ENCODE measurements at places on chromosomes 5 and 9.

DNA sequence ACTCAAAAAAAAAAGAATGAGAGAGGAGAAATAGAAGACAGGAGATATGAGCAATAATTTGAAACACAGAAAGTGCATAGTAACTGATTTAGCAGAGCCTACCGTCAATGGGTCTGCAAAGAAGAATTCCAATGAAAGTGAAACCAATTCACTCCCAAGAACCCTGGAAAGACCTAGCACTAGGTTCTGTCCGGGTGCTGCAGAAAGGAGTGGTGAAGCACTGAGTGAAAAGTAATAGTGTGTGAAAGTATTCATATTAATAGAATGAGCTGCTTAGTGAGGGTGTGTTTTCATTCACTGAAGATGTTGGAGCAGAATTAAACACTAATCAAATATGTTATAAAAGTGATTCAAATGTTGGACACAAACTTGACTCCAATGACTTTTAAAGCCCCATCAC, 51.3 kb upstream of the SLC30A5 start:
- DNase-seq, result no peak

DNA sequence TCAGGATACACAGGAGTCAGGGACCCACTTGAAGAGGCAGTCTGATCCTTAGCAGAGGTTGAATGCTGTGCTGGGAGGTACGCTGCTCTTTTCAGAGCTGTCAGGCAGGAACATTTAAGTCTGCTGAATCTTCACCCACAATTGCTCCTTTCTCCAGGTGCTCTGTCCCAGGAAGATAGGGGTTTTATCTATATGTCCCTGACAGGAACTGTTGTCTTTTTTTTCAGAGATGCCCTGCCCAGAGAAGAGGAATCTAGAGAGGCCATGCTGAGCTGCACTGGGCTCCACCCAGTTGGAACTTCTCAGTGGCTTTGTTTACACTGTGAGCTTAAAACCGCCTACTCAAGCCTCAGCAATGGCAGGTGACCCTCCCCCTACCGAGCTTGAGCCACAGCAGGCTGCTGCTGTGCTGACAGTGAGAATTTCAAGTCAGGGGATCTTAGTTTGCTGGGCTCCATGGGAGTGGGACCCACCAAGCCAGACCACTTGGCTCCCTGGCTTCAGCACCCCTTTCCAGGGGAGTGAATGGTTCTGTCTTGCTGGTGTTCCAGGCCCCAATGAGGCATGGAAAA, 169.0 kb downstream of the FBXL17 start:
- no peak for DNase-seq

DNA sequence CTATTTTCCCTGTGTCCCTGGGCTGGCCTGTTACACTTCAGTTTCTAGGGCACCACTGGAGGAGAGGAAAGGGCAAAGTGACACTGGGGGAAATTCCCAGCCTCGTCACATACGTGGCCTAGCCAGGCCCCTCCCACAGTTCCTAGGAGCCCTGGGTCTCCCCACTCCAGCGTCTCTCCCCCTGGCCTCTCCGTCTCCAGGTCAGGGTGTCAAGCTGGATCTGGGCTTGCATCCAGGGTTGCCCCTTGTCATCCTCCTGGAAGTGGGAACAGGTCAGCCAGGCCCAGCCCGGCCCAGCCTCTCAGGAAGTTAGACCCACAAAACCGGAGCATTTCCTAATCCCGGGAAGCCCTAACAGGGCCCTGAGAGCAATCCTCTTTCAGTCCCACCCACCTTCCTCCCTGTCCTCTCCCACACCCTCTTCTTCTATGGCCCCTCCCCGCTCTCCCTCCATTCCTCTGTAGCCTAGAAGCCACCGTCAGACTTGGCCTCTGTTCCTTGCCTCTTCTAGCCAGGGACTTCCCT, 4.7 kb upstream of the TNIP1 start:
- peak; percentile 82 for DNase-seq

DNA sequence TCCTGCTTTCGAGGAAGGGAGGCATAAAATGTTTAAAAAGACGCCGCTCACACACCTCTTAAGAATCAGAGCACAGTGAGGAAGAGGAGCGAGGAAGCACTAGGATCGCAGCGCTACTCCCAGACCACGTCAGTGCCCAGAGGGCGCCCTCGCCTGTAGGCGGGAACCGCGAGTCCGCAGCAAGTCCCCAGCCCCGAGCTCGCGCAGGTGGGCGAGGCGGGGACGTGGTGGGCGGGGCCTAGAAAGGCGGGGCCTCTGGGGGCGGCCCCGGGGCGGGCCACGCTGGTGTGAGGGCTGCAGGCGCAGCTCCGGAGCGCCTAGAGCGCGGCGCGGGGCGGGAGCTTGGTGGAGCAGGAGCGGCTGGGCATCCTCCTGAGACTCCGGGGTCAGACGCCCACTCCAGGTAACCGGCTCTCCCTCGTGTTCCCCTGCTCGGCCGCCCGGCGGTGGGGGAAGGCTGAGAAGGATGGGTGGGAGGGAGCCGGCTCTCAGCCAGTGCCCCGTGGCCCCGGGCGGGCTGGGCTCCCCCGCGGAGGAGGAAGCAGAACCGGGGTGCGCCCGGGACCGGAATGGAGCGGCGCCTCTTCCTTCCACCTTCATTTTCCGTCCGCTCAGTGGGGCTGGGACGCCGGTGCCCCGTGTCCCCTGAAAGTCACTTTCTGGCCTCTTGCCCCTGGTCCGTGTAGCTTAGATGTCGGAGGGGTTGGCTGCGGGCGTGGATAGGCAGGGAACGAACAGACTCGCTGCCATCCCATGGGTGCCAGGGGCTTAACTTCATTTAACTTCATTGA, at the start of gene GCNT1:
Gene GCNT1 (plus strand): TSS at position 280 of the 791 bp plus-strand sequence. CDS start 43,200 bp downstream, outside the sequence.
- peak; percentile 98 for DNase-seq

- no peak for DNase-seq
These were observed 62.4 kb downstream of the SHC3 start for GRCh38 chr9:89116064-89116804.

DNA sequence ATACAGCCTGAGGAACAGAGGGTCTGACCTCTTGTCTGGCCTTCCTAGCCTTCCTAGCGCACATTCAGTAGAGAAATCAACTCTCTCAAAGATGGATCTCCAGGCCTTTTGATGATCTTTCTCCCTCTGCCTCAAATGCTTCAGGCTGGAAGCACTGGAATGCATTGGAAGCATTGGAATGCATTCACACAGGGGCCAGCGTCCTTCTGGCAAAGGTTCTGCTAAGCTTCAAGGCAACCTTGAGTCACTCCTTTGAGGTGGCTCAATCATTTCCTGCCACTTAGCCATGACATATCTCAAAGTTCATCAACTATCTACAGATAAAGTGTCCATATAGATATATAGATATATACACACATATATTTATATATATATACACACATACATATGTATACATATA, 42.9 kb downstream of the OR2K2 start:
- no peak for DNase-seq

DNA sequence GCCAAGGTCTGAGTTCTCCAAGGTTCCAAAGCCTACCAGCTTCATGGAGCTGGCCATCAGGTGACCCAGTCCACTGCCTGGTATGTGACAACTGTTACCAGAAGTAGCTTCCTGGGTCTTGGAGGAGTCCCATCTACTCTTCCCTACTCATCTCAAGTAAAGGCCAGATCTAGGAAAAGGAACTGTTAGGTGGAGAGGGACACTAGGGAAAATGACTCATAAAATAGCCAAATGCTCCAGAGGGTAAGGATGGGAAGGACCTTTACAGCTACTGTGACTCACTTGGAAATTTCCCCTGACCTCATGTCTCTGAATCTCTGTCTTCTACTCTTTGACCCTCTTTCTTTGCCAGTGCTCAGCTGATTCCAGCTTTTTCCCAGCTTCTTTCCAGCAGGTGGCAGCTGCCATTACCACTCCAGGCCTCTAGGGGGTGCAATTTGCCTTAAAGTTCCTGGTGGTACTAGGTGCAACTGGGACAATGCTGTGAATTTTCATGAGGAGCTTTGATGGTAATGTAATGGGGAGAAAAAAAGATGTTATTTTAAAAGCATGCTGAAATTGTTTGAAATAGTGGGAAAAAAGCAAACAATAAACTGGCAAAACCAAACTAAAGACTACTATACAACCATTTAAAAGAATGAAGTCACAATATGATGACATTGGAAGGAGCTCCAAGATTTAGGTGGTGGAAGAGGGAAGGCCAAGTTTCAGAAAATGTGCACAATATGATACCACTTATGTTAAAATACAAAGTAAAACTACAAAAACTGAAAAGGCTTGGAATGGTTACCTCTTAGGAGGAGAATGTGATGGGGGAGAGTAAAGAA, 27.1 kb upstream of the MYORG start:
- DNase-seq, result peak; percentile 83

DNA sequence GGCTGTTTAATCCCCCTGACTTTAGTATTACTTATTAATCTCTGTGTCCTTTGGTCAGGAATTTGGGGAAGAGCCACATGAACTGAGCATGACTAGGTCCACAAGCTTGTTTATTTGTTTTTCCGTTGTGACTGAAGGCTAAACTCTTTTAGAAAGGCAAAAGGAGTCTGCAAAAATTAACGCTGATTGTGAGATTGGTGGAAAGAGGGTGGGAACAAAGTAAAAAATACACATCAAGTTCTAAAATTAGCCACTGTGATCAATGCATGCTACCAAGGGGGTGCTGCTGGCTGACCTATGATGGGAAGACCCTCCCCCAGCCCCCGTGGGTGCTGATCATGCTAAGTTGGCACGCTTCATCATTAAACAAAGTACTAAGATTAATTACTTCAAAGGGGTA, 356.8 kb downstream of the ADGRV1 start:
- DNase-seq, result no peak

- no peak for DNase-seq
These were observed 326.8 kb upstream of the IRX1 start for GRCh38 chr5:3268760-3269330.

DNA sequence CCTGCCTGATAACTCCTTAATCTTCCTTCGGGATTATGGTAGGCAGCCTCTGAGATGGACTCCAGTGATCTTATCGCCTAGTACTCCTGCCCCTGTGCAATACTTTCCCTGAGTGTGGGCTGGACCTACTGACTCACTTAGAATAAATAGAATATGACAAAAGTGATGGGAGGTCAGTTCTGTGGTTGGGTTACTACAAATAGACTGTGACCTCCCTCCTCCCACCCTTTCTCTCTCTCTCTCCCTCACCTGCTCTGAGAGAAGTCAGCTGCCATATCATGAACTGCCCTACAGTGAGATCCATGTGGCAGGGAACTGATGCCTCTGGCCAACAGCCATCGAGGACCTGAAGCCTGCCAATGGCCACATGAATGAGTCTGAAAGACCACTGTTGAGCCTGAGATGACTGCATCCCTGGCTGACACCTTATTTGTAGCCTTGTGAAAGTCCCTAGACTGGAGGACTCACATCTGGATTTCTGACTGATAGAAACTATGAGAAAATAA, 31.7 kb downstream of the NRG2 start:
- no peak for DNase-seq

DNA sequence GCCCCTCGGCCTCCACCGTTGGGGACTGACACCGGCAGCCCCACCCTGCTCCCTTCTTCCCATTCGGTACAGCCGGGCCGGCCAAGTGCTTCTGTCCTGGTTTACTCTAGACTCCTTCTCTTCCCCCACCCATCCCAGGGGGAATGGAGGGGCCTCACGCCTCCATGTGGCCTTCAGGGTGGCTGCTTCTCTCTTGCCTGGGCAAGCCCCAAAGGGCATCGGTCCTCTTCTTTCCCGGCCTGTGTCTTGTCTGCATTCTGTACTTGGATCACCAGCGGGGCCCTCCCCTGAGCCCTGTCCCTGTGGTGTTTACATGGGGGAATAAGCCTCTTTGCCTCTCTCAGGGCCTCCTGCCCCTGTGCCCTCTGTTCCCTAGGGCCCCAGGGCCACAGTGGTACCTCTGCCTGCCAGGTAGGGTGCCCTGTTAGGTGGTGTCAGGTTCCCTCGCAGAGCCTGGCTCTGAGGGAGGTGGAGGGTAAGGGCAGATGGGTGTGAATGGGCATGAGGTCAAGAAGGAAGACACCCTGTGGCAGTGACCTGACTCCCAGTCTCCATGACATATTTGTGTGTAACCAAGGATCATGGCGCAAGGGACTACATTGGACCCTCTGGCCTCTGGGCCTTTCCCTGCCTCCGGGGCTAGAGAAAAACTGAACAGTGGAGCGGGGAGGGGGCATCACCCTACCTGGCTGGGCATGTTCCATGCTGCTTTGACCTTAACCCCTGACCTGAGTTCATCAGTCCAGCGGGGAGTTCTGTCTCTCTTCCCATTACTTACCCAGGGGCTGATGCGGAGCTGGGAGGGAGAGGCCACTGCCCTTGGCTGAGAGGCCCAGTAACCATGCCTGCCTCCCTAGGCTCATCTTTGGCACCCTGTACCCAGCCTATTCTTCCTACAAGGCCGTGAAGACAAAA, 1.6 kb downstream of the REEP2 start:
- no peak for DNase-seq

DNA sequence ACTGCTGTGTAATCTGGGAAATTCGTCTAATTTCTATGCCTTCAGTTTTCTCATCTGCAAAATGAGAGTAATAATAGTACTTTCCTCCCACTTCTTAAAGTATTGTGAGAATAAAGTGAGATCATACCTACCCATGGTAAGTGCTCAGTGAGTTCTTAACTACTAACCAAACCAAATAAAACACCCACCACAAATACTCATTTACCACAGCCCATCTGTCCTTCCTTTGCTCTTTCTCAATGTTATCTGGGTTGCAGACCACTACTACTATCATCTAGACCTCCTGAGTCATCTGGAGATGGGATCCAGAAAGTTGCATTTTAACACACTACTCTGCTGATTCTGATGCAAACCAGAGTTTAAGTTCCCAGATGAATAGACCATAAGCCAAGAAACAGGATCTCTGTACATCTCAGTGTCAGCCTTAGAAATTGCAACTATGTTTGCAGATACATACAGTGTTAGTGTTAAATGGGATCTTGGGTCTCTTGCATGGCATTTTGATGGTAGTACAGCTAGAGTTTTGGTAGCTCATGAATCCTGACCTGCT, 105.4 kb upstream of the ATP10B start:
- no peak for DNase-seq

GRCh38 chr5:150449517-150450339, at the start of gene RPS14:
TSS of gene RPS14 (minus strand) at chr5:150449739. CDS start at chr5:150447733, 2,006 bp downstream.
- DNase-seq, result peak; percentile 97

GRCh38 chr5:91052977-91053740, 330.0 kb downstream of the ARRDC3 start:
- DNase-seq, result no peak

- DNase-seq, result no peak
These were observed 17.4 kb downstream of the ELOVL7 start for GRCh38 chr5:60826653-60827052.

GRCh38 chr9:120944434-120944843, 17.8 kb upstream of the TRAF1 start:
- no peak for DNase-seq

DNA sequence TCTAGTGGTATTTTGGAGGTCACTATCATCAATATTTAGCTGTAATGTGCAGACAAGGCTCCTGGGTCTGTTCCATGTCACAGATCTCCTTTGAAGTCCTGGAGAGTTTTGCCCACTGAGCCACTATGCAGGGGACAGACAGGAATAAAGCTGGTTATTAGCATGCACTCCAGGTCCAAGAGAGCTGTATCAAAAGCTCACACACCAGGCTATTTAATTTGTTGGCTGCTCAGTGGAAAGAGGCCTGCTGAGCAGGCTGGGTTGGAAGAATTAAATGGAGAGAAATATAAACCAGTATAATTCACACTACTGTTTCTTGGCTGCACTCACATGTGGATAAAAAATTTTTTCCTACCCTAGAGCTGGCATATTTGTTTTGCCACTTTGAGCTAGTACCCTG, 113.8 kb upstream of the TAF11L2 start:
- no peak for DNase-seq
